ENCODE measurements at places on chromosomes 7 and 10.

GRCh38 chr7:9488555-9488954, 1055.1 kb downstream of the NXPH1 start:
- no peak for DNase-seq

DNA sequence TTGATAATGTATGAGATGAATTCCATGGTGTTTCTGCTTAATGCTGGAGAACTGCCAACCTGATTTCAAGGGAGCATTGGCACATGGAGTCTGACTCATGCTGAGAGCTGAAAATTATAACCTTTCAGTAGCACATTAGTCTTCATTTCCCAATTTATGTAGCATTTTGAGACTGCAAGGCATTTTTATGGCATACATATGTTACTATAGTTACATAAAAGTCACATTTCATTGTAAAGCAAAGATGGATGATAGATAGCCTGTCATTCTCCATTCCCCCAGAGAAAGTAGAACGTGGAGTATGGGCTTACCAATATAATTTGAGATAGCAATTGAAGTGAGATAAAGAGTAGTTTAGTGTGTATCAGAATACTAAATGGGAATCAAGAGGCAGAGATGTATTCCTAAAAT, 103.1 kb downstream of the SLC16A9 start:
- no peak for DNase-seq

DNA sequence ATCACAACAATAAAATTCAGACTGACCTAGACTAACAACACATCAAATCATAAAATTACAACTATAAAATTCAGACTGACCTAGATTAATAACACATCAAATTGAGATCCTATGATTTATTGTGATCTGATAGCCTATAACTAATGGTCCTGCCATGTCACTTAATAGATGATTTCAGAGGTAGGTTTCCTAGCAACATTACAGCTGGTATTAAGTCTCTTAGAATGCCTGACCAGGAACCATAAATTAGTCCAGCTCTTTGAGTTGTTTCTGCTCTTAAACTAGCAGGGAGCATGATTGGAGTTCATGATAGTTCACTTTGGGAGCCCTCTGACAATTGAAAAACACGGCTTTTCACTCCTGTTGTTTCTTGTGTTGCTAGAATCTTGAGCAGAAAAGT, 318.9 kb downstream of the BMPER start:
- no peak for DNase-seq

- no peak for DNase-seq
Observed at GRCh38 chr7:26918241-26918640, 53.9 kb upstream of the SKAP2 start.

GRCh38 chr10:58027426-58027825, 240.3 kb downstream of the IPMK start:
- no peak for DNase-seq

GRCh38 chr7:42453931-42454361, 216.9 kb upstream of the GLI3 start:
- no peak for DNase-seq

GRCh38 chr7:36765605-36766004, 41.3 kb upstream of the AOAH start:
- DNase-seq, result no peak

- DNase-seq, result no peak
Observed at GRCh38 chr10:34918060-34918775, 103.1 kb upstream of the PARD3 start.

DNA sequence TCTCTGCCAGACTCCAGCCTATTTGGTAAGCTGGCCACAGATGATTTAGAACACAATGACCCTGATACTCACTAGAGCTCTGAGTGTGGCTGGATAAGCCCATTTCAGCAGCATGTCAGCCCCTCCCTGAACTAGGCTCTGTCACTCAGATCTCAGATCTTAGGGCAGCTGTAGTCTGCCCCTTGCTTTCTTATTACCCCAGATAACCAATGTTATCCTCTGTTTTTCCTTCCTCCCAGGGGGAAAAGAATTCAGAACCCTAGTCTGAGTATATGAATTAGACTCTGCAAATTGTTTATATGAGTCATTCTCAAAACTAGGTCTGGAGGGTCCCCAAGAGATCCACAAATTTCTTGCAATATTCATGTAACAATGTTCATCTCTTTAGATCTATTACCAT, 286.2 kb downstream of the KCNMA1 start:
- DNase-seq, result no peak

DNA sequence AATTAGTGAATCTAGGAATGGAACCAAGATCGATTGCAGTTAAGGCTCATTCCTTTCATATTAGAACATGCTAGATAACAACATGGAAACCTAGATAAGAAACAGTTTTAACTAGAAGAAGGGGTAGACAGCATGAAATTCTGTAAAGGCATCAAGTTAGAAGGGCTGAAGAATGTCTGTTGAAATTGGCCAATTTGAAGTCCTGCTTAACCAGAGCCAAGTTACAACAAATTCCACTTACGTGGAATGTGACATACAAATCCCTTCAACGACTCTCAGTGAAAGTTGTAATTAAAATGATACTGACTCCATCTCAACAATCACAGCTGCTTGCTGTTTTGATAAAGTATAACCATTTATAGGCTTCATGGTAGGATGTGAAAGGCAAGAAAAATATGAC, 1065.7 kb downstream of the DNAJB9 start:
- no peak for DNase-seq

DNA sequence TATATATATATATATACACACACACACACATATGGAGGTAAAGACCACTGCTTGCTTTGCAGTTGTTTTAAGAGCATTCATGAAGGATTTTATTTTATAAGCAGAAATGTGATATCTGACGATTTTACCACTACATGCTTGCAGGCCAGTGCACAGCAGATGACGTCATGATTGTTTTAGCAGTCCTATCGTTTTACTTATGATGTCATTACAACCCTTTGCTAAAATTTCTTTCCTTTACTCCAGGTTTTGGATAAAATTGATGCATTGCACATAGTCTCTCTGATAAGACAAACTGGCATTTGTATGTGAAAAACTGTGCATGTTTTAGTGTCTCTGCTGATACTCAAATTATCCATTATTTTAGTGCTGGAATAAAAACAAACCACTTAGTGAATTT, 9.2 kb downstream of the EGFR start:
- DNase-seq, result no peak

- DNase-seq, result no peak
Observed at GRCh38 chr10:44981172-44982113, 2.8 kb upstream of the DEPP1 start.

- no peak for DNase-seq
Observed at GRCh38 chr10:18333621-18334020, 193.4 kb downstream of the CACNB2 start.

Data from effector memory CD8-positive, alpha-beta T cell (primary cell).